Activated T-cell treated with anti-CD3 and anti-CD28 coated beads, Interleukin-2, amount 50 U/mL, for 72 hours (primary cell): ENCODE measurements at places on chromosomes 2 and 18. TPM values are rescaled to one million over a fixed set of nuclear protein-coding genes. Genes with fewer than 3 reads are reported as not detected.

The MZT2B gene
- 324 TPM for total RNA-seq

DNA sequence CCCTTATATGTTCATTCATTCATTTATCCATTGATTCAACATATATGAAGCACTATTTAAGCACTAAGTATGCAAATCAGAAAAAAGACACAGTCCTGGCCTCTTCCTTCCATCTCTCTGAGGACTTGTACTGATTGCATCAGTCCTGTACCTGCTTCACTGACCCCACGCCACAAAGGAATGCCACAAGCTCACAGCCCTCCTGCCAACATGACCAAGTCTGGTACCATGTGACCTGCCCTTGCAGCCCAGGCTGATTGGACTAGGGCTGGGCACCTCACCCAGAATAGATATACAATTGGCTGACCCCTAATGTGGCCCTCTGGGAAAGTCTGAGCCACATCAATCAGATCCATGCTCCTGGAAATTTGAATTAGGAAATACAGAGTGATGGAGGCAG, 196.6 kb downstream of the AGPS start:
- H3K27me3 ChIP-seq: peaks cover 12% of the 10 kb centered on the region
- no peak for DNase-seq
- no peaks in the 10 kb centered on the region for H3K36me3 ChIP-seq

GRCh38 chr2:6933911-6934310, 16.7 kb downstream of the RNF144A start:
- peaks cover 4% of the 10 kb centered on the region for H3K36me3 ChIP-seq
- H3K4me1 ChIP-seq: peaks cover 45% of the 10 kb centered on the region
- no peaks in the 10 kb centered on the region for H3K27me3 ChIP-seq
- no peak overlapping the region for H3K4me3 ChIP-seq

DNA sequence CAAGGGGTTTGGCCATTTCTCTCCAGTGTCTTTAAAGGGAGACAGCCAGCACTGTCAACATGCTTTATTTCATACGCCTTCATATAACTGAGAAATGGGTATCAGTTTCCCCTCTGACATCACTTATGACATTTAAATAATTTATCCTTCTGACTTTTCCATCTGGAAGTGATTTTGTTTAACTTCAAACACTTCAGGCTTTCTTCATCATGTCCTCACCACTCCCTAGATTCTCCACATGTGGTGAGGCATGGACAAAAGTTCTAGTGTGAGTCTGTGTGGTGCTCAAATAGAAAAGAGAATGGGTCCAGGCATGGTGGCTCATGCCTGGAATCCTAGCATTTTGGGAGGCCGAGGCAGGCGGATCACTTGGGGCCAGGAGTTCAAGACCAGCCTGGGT, 158.6 kb downstream of the TXNL1 start:
- H3K36me3 ChIP-seq: no peaks in the 10 kb centered on the region
- H3K4me3 ChIP-seq: no peak overlapping the region
- H3K4me1 ChIP-seq: no peaks in the 10 kb centered on the region
- peaks cover 5% of the 10 kb centered on the region for H3K27me3 ChIP-seq
- DNase-seq: no peak

GRCh38 chr2:46943881-46944798, 28.5 kb upstream of the MCFD2 start:
- peaks cover 11% of the 10 kb centered on the region for H3K36me3 ChIP-seq
- H3K27me3 ChIP-seq: no peaks in the 10 kb centered on the region
- peak overlapping the region; percentile 97 for H3K27ac ChIP-seq
- peak overlapping the region; percentile 98 for H3K4me3 ChIP-seq

- H3K27ac ChIP-seq: no peak overlapping the region
- H3K4me3 ChIP-seq: no peak overlapping the region
- H3K27me3 ChIP-seq: no peaks in the 10 kb centered on the region
- H3K4me1 ChIP-seq: peaks cover 10% of the 10 kb centered on the region
- DNase-seq: no peak
Measured at GRCh38 chr2:44547718-44548117, 186.0 kb downstream of the CAMKMT start.
